Stimulated activated memory B cell treated with anti-CD40 and anti-IgM and Interleukin-4, amounts not matched to agents 10 μg/mL and 1 μg/mL and 100 μg/mL, for 72 hours (primary cell): ENCODE measurements at places on chromosomes 3 and 15.
A peak's percentile ranks its signal among the peaks of the same experiment; 100 is the strongest.

DNA sequence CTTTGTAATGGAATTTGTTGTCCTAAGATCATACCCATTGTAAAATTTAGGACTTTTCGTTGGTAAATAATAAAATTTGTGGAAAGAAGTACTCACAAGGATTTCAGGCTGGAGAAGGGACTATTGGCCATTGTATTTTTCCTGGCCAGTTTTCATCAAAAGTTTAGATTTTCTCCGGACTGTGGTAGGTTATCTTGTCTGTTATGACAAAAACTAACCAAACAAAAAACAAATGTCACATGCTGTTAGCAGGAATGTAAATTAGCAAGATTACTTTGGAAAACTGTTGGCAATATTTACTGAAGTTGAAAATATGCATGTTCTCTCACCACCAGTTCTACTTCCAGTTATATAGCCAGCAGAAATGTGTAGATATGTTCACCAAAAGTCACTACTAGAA is 27.8 kb downstream of the PDE8A start:
- no peak for ATAC-seq

DNA sequence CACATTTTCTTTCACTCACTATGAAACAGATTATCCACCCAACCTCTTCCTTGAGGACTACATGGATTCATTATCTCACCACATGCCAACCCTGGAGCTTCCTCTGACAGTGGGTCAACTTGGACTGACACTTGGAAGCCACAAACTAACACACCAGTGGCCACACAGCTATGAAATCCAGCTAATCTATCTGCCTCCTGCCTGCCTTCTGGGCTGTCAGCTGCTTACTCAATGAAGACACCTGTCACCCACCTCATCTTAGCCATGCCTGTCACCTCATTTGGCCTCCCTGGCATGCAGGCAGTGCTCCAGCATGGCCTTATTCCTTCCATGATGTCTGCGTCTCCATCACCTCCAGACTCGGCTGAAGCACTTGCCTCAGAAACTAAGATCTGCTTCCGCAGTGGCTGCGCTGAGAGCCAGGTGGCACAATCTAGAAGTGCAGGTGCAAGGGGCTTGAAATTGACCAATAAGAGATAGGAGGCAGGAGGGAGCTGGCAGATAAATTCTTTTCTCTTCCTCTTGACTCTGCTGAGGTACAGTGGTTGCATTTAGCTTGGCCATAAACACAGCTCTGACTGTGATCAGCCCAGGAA is 105.2 kb upstream of the RNF7 start:
- ATAC-seq = no peak

DNA sequence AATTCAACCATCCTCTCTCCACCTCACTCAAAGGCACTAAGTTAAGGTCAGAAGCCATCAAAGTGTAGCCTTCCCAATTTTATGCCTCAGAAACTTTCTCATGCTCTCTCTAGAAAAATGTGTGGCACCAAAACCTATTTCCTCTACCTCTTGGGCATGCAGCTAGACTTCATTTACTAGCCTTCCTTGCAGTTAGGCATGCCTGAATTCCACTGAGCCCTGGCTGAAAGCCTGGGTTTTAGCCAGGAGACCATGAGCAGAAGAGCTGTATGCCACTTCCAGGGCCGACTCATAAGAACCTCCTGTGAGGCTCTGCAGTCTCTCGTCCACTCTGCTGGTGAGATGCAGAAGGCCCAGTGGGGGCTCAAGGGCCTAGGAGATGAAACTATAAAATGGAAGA is 145.0 kb downstream of the MYLK start:
- no peak for ATAC-seq

GRCh38 chr3:184339001-184339400 is 1.6 kb downstream of the FAM131A start:
- ATAC-seq = no peak

DNA sequence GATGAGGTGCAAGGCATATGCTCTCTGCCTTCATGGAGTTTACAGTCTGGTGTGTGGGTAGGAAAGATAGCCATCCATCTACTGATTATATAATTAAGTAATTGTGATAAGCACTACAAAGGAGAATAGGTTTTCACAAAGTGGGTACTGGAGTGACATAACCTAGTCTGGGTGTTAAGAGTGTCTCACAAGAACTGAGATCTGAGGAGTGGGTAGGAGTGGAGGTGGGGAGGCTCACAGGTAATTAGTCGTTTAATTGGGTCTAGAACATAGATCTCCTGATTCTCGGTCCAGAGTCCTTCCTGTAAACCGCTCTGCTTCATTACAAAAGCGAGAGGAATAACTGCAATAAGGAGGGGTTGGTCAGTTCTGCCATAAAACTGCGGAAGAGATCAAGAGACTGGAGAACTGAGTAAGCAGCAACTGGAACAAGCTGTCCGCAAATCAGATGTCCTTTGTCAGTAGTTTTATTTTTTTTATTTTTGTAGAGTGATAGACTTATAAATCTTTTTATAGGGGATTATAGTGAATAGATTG is 2.2 kb downstream of the NEO1 start:
- ATAC-seq = no peak

- peak; percentile 74 for ATAC-seq
Measured at GRCh38 chr15:75836959-75837334, 6.3 kb upstream of the UBE2Q2 start.

GRCh38 chr3:74273555-74274402 is 340.7 kb downstream of the CNTN3 start:
- ATAC-seq = no peak

- no peak for ATAC-seq
Measured at GRCh38 chr3:50237133-50237651, 1.2 kb downstream of the GNAI2 start.

DNA sequence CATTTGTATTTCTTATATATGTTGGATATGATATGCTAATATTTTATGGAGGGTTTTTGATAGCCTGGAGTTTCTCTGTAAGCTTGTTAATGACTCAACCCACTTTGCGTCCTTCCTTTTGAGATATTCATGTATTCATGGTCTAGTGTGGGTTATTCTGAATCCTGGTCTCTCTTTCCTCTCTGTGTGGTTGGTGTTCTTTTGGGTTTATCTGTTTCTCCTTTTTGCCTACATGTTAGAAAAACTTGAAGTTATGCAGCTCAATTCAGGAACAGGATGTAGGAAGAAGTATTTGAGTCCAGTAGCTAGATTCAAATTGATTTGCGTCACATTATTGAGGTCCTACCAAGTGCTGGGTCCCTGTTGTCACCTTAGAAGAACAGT is 28.1 kb downstream of the CMTM7 start:
- ATAC-seq = no peak

- ATAC-seq = no peak
Measured at GRCh38 chr15:48170981-48171380, 7.1 kb downstream of the MYEF2 start.

- no peak for ATAC-seq
Measured at GRCh38 chr3:99960941-99961340, 143.3 kb downstream of the CMSS1 start.
